ENCODE measurements at places on chromosomes 6 and 20.

GRCh38 chr6:701700-702479, 9.0 kb upstream of the EXOC2 start:
- no peak for DNase-seq

GRCh38 chr6:161168281-161168891, 105.5 kb downstream of the AGPAT4 start:
- no peak for DNase-seq

- no peak for DNase-seq
Measured at GRCh38 chr6:1630771-1631217, 21.1 kb downstream of the FOXC1 start.

GRCh38 chr6:151029970-151030369, 164.5 kb downstream of the MTHFD1L start:
- DNase-seq: no peak

- no peak for DNase-seq
Measured at GRCh38 chr20:59063358-59064213, 21.0 kb upstream of the PRELID3B start.

GRCh38 chr6:25706314-25707014, 48.1 kb upstream of the SLC17A4 start:
- DNase-seq: no peak

DNA sequence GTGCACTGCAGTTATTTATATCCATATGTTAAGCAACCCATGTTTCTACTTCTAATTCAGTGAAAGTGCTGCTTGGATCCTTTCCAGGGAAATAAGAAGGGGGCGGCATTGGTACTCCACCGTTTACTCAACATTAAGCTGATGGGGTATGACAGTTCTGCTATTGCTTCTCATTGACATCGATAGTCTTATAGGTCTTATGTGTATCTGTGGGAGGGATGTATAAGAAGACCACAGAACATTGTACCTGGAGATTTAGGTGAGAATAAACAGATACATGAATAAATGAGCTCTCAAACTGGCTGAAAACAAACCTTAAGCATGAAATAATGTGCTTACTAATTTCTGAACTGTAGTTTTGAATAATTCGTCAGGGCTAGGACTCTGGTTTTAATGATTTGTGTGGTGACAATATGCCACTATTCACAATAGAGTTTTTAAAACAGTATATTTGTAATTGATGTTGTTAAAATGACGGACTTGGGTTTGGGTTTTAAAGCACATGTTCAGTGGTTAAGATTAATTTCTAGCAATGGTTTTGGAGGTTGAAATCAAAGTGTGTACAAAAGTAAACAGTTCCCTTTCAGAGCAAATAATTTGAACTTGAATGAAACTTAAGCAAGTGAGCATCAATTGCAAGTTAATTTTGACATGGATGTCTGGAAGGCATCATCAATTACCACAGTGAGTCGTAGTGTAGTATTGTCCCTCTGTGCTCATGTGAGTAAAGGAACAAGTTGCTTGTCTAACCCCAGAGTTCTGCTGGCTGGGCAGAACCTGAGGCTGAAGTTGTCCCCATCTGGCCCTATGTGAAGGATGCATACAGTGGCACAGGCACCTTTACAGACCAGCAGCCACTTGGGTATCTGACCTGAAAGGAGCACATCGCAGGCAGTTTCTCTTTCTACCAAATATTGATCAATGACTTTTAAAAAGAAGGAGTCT, 84.7 kb upstream of the SUPT3H start:
- DNase-seq: no peak

GRCh38 chr6:155939253-155939652, 483.6 kb upstream of the NOX3 start:
- DNase-seq: no peak

DNA sequence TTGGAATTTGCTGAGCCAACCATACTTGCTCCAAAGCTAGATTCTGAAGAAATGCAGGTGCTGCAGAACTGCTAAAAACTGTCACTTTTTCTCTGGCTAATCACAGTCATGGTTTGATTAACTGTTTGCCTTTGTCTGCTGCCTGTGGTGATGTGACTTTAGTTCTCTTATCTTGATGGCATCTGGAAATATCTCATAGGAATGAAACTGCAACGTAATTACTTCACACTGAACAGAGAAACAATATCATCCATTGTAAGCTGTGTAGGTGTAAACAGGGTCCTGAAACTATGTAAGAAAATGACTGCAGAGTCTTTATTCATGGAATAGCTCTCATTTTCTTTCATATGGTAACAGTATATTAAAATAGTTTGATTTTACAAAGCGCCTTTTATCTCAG, 721.9 kb upstream of the HS3ST5 start:
- no peak for DNase-seq

DNA sequence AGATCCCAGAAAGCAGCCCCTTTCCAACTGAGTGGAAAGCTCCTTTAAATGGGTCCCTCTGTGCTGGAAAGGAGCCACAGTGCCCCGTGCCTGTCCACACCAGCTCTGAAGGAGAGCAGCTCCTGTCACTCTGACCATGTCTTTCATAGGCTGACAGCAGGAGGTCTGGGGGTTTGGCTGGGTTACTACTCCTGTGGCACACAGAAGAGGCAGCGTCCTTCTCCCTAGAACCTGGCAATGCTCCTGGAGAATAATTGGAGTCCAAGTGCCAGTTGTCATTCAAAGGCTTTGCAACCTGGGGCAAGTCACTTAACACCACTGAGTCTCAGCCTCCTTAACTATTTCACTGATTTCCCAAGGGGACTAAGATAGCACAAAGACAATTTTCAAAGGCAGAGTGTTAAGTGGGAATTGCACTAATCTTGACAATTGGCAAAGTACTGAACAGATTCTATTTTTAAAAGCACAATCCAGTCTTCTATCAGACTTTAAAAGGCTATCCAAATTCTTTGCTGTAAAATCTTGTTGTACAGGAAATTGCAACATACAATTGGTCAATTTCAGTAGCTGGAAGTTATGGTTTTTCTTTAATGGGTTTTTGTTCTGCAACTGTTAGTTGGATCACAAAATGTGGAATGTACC, 457.2 kb downstream of the KIF16B start:
- DNase-seq: no peak
